ENCODE measurements at places on chromosomes 2 and 18. TPM values are rescaled to one million over a fixed set of nuclear protein-coding genes. Genes with fewer than 3 reads are reported as not detected.

IL36RN gene
- total RNA-seq = not detected

TMEM182 gene
- 2.0 TPM for total RNA-seq

FN1 gene
- total RNA-seq = 11,839 TPM

HEATR5B gene
- total RNA-seq = 18.7 TPM

DQX1 gene
- under 0.01 TPM for total RNA-seq

FNDC4 gene
- total RNA-seq = 34.7 TPM

Data from smooth muscle cell of trachea (primary cell).